ENCODE measurements at places on chromosomes 1 and 21. TPM values are rescaled to one million over a fixed set of nuclear protein-coding genes. Genes with fewer than 3 reads are reported as not detected.

KIFAP3 gene
- total RNA-seq: 15.8 TPM

PIGR gene
- total RNA-seq: not detected

ATP1A2 gene
- total RNA-seq: not detected

GJA5 gene
- 0.26 TPM for total RNA-seq

OR2L5 gene
- total RNA-seq: not detected

PAPPA2 gene
- under 0.01 TPM for total RNA-seq

TPR gene
- total RNA-seq: 66.5 TPM

RCSD1 gene
- 21.4 TPM for total RNA-seq

STYXL2 gene
- total RNA-seq: not detected

SLC27A3 gene
- 56.1 TPM for total RNA-seq

CYP4A22 gene
- total RNA-seq: not detected

CRYBG2 gene
- total RNA-seq: 0.25 TPM

CD5L gene
- total RNA-seq: not detected

TMEM82 gene
- total RNA-seq: 0.13 TPM

PDC gene
- not detected for total RNA-seq

SPATA6 gene
- total RNA-seq: 2.4 TPM

OR10Z1 gene
- not detected for total RNA-seq

PRR9 gene
- total RNA-seq: not detected

ANKRD34A gene
- under 0.01 TPM for total RNA-seq

LAD1 gene
- not detected for total RNA-seq

PTPRC gene
- not detected for total RNA-seq

HCRTR1 gene
- 0.77 TPM for total RNA-seq

PTGER3 gene
- not detected for total RNA-seq

CYP4Z1 gene
- under 0.01 TPM for total RNA-seq

DISP1 gene
- 0.64 TPM for total RNA-seq

SETDB1 gene
- 32.9 TPM for total RNA-seq

ZNF436 gene
- 16.8 TPM for total RNA-seq

RHCE gene
- 1.9 TPM for total RNA-seq

TTC24 gene
- not detected for total RNA-seq

POU2F1 gene
- total RNA-seq: 4.2 TPM

TNFSF4 gene
- total RNA-seq: 2.0 TPM

HSD3B1 gene
- not detected for total RNA-seq

MIXL1 gene
- total RNA-seq: 0.13 TPM

PRDM15 gene
- 2.8 TPM for total RNA-seq

MAN1C1 gene
- total RNA-seq: 0.26 TPM

UBL4B gene
- not detected for total RNA-seq

MPZ gene
- total RNA-seq: 1.5 TPM

TRIM67 gene
- total RNA-seq: not detected

OVAAL gene
- total RNA-seq: not detected

SLC9C2 gene
- not detected for total RNA-seq

INAVA gene
- not detected for total RNA-seq

CRABP2 gene
- total RNA-seq: 0.25 TPM

SHISAL2A gene
- total RNA-seq: not detected

FAM72B gene
- total RNA-seq: 2.3 TPM

PTPN7 gene
- total RNA-seq: 0.13 TPM

CADM3 gene
- not detected for total RNA-seq

EFNA3 gene
- total RNA-seq: 1.3 TPM

OR2G6 gene
- not detected for total RNA-seq

TRIM58 gene
- 0.25 TPM for total RNA-seq

TCHHL1 gene
- total RNA-seq: not detected

ILDR2 gene
- total RNA-seq: under 0.01 TPM

ESPN gene
- 1.3 TPM for total RNA-seq

GUCA2A gene
- total RNA-seq: not detected

S100A8 gene
- total RNA-seq: not detected

PSRC1 gene
- total RNA-seq: 4.5 TPM

OR6K3 gene
- total RNA-seq: not detected

Measured in dermis microvascular lymphatic vessel endothelial cell (primary cell).